Activated naive CD4-positive, alpha-beta T cell (primary cell): ENCODE measurements at places on chromosomes 11 and 22.

GRCh38 chr11:96396637-96397036, 6.8 kb downstream of the JRKL start:
- no peak for DNase-seq

DNA sequence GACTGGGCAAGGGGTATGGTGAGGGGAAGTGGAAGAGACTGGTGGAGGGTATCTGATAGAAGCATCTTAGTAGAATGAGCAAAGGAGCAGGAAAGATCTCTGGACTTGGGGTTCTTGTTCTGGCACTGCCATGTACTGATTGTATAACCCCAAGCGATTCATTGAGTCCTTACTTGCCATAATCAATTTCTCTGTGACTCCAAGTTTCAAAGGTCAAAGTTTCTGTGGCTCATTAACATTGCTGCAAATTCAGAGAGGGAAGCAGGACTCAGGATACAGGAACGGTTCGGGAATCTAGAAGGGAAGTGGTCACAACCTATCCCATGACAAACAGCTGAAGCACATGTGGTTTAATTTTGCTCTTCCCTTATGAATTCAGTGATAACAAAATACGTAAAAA, 309 bp downstream of the OR51I2 start:
- no peak for DNase-seq

DNA sequence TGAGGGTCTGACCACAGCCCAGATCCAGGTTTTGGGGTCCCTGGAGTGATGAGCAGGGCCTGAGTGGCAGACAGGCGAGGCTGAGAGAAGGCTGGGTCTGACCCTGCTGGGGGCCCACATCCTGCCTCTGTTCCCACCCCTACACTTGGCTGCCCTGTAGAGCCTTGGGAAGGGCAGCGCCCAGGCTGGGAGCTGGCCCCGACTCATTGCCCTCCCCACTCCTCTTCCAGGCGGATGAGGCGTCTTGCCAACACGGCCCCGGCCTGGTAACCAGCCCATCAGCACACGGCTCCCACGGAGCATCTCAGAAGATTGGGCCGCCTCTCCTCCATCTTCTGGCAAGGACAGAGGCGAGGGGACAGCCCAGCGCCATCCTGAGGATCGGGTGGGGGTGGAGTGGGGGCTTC, 4.9 kb downstream of the DERL3 start:
- no peak for DNase-seq

DNA sequence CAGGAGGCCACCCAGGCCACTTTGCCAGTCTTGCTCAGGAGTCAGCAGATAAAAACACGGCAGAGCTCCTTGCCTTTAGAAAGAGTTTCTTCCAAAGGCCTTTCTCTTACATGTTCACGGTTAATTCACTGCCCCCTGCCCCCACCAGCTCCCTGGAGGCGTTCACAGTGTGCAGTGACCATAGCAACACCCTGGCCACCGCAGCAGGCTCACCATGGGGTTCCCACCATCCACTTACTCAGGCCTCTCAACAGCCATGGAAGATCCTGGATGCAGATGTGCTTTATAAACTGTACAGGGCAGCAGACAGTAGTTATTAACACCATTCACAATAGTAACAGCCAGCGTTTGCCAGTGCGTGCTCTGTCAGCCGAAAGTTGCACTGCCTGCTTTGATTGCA, 10.6 kb upstream of the MYO7A start:
- DNase-seq, result no peak

DNA sequence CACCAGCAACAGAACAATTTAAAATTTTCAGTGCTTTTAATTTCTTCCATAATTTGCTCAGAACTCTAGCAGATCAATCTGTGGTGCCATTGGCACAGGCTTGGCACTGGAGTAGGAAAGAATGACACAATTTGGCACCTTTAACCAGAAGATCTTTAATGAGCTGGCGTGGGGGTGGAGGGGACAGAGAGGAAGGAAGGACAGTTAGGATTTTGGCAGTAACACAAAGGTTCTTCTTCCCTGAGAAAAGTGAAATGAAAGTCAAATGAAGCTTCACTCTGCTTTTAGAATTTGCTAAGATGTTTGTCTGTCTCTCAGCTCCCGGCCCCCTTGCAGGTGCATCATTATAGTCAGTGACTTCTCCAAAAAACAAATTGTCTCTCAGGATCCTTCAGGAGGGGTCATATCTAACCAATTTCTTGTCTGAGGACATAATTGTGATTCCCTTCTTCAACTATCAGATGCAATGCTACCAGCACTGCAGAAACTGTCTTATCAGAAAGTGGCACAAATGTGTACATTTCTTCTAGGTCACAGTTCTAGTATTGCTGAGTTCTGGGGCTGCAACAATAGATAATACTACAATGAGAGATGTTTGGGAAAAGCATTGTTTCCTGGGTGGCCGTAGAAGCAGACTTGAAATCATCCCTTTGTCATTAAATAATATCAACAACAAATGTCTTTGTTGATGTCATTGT, 66.8 kb downstream of the CSTPP1 start:
- no peak for DNase-seq

- DNase-seq, result no peak
These were observed 20.2 kb downstream of the AMOTL1 start for GRCh38 chr11:94788396-94788795.
